Erythroblast (primary cell): ENCODE measurements at places on chromosomes 11 and 22.

DNA sequence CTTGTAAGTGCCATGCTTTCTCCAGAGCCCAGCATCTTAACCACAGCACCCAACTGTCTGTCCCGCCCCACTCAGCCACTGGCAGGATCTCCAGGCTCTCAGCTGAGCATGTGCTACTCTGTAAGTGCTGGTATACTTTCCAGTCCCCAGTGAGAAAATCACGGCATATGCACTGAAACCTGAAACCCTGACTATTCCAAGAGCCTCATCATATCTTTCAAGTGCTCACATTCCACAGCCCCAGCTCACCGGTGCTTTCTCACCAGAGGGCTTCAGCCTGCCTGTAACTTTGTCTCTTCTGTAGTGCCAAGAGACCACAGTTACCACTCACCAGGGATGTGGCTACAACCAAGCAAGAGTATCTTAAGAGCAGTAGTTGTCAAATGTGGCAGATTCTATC is 24.4 kb upstream of the PAMR1 start:
- no peak for DNase-seq

DNA sequence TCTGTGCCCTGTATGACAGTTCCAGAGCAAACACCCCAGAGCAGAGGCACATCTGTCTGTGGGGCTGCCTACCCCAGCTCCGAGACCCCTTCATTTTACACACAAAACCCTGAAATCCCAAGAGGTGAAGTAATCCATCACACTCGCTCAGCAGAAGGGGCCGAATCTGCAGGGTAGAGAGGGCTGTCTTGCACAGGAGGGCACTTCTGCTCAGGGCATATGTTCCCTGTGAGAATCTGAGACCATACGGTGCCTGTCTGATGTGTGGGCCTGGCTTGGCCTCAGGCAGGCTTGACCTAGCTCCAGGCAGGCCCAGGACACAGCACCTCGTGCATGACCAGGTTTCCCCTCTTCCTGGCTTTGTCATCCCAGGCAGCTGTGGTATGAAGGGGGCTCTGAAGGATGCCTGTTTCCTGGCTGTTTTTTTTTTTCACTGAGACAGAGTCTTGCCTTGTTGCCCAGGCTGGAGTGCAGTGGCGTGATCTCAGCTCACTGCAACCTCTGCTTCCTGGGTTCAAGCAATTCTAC is 37.2 kb downstream of the GRIK4 start:
- DNase-seq, result no peak

- DNase-seq, result no peak
Measured at GRCh38 chr11:101894505-101894904, 20.3 kb upstream of the CEP126 start.

- no peak for DNase-seq
Measured at GRCh38 chr22:41334215-41334614, 32.9 kb downstream of the ZC3H7B start.

DNA sequence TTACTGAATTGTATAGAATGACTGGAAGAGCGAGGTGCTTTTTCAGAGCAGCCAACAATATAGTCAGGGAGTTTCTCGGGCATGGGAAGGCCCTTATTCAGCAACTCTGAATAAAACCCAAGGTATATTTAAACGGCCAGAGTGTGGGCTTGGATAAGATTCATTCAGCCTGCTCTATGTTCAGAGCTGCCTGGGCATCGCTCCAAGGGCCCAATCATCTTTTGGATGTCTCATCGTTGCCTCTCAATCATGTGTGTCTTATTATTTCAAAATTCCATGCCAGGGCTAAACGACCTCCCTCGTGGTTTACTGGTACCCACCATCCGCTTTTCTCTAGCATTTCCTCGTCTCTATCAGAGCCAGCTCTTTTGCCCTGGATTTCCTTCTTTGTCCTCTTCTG is 19.5 kb upstream of the NTM start:
- DNase-seq, result no peak

GRCh38 chr11:106988151-106989077 is 29.9 kb downstream of the GUCY1A2 start:
- no peak for DNase-seq

DNA sequence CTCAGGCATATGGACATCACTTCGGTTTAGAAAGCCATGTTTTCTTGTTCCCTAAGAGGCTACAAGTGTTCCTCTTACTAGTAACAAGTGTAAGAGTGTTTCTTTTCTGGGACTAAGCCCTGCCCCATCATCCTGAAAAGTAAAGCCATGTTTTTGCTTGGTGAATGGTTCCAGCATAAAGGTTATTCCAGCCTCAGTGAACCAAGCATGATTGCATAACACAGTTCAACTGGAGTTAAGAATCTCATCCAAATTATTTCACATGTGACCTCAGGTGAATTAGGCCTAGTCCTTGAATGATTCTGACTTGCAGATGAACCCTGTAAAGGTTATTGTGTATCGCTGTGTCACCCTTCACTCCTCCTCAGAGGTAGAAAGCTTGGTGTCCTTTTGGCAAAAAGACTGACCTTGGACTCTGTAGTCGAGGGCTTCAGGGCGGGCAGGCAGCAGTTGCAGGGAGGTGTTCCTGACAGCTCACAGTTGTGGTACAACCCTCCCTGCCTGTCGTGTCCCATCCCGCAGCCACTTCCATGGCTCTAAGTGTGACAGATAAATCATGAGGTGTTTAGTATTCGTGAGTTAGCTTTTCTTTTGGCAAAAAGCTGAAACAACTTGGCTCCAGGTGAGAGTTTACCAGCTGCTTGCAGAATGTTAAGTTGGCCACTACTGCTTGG is 321.8 kb downstream of the CADM1 start:
- DNase-seq, result no peak

DNA sequence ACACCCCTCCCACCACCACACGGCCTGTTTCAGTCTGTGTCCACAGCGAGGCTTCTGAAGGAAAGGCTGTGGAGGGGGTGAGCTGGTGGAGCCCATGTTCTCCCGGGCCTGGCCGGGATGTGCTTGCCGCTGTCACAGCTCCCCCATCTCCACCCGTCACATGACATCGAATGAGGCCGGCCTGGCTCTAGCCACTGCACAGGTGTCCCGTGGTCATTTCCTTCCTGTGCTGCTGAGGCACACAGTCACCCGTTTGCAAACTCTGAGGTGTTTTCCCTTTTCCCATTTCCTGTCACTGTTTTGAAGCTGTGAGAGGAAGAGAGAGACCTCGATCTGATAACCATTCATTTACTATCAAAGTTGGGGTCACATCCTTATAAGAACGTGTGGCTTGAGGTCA is 55.7 kb upstream of the CLDN5 start:
- DNase-seq, result no peak

DNA sequence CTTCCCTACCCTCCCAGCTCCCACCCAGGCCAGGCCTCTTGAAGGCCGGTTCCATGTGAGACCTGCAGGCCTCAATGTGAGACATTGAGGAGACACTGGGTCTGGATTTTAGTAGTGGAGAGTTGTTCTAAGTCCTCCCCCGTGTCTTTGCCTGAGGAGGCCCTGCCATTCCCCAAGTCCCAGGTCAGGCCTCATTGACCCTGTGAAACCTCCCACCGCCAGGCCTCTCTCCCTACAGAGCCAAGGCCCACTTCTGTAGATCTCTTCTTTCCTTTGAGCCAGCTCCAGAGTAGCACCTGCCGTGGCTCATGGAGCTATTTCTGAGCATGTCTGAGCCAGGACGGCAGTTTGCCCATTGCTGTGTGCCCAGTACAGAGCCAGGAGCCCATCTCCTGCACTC is 1419.6 kb downstream of the TBC1D22A start:
- DNase-seq, result no peak

DNA sequence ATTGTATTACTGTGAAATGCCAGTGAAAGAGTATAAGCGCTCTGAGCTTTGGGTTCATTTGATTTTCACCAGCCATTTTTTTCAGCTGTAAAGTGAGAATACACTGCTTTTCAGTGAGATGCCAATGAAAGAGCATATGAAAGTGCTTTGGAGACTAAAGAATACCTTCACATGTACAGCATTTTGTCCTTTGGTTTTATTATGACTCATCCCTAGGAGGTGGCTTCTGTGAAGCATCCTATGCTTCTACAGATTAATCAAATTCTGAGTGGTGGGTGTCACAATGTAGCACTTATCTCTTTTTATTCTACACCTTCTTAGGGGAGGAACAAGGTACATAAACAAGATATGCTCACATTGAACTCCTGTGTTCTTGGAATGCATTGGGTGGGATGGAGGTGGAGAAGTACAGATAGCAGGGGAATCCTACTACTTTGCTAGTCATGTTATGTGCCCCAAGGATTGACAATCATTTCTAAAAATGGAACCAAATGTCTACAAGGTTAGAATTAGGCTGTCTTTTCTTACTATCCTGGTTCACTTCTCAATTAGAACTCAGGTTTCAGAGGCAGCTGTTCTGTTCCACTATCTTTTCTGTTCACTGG is 18.7 kb downstream of the TRIM44 start:
- no peak for DNase-seq

DNA sequence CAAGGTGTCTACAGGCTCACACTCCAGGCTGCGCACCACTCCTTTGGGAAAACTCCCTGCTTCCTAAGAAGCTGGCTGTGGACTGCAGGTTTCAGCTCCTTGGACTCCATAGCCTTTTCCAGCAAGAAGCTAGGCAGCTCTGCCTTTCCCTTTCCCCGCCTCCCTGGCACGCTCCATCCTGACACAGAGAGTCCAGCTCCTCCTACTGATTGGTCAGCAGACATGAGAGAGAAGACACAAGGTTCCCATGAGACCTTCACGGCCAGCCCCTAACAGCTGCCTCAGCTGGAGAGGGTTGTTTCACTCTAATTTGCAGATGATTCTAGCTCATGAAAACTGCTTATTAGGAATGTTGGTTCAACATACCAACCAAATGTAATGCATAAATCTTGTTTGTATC is 27.6 kb downstream of the TENM4 start:
- DNase-seq, result no peak

- peak; percentile 74 for DNase-seq
Measured at GRCh38 chr11:2399488-2400068, 972 bp upstream of the TSSC4 start.

DNA sequence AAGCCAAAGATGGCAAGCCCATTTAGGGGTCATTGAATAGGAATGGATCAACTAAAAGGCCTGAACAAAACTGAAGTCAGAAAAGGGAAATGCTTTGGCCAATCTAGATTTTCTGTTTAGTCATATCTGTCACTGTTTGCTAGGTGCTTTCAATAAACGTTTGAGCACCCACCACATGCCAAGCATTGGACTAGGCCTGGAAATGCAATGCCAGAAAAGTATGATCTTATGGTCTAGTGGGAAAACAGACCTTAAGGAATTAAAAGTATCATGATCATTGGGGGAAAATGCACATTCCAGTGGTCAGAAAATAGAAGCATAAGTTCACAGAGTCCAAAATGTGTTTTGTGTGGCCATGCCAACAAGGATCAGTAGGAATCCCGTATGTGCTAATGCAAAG is 76.8 kb upstream of the BIRC3 start:
- DNase-seq, result no peak

DNA sequence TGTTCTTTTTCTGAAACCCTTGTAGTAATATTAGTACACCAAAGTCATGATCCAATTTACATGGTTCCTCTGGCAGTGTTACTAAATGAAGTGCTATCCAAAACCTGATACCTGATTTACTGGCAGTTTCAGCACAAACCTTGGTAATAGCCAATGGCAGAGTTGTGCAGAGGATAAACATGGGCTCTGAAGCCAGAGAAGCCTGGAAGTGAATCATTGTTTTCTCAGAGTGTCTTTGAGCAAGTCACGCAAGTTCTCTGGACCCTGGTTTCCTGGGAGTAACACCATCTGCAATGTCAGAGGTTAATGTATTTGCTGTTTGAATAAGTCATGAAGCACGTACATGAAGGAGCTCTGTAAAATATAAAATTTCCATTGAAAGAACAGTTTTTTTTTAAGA is 222.3 kb upstream of the NARS2 start:
- no peak for DNase-seq

- no peak for DNase-seq
Measured at GRCh38 chr11:72750556-72751115, 1.6 kb downstream of the ARAP1 start.

- DNase-seq, result peak; percentile 85
Measured at GRCh38 chr11:4187055-4187988, 92.7 kb downstream of the RRM1 start.

GRCh38 chr11:57335343-57336110 is at the start of gene SSRP1:
SSRP1 (minus strand) TSS chr11:57335892; CDS start chr11:57335121, 771 bp downstream.
- DNase-seq, result peak; percentile 91

DNA sequence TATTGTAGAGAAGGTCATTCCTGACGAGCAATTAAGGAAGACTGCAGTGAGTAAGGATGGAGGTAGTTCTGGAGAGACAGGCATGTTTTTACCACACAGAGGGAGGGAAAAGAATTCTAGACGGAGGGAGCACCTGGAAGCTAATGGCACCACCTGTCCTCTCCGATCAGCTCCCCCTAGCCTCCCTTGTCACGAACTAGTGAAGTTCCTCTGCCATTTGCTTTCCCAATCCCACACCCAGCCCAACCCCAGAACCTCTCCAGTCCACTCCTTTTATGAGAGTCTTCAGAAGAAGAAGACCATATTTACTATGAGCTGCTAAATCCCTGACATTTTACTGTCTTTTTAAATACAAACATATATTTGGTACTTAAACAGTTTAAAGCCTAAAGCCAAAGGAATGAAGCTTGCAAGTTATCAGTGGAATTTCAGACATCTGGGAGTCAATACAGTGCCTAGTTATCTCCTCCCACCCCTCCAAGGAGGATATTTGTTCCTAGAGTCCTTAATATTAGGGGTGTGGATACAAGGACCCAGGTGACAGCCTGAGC is 46.1 kb upstream of the HSPA8 start:
- DNase-seq, result no peak

DNA sequence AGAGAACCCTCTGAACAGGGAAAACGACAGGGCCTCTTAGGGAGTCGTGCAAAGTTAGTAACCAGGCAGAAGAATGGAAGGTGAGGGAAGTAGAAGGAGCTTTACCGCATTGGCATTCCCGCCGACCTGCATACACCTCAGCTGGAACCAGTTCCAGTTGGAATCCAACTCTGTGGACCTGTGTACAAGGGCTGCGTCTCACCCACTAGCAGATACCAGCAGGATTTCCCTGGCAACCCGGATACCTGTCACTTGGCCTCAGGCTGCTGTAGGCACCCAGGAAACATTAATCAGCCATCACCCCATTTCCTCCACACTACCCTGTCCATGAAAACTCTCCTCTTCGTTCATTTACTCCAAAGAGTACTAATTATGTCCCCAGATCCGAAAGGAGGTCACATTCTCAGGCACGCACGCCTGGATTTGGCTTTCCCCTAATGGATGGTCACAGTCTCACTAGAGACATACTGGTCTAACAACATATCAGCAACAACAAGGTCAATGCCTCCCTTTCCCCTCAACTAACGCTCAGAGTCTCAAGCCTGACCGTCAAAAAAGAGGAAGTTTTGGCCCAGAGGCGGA is 842 bp downstream of the ARFGAP2 start:
- DNase-seq, result no peak
